ENCODE measurements at places on chromosomes 2 and 18.

GRCh38 chr18:35153609-35154272, 87.1 kb upstream of the ZNF397 start:
- DNase-seq = no peak

DNA sequence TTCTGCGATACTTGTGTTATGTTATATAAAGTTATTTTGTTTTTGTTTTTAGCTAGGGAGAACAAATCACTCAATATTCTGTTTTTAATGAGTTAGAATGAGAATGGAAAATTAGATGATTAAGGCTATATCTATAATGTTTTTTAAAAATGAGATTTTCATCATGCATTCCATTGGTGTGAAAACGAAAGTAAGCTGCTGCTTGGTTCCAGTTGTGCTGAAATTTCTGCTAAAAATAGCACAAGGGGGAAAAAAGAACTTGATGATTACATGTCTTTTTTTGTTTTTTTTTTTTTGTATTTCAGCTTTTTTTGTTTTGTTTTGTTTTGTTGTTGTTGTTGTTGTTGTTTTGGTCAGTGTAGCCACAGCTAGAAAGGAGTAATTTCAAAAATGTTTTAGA, 242.6 kb upstream of the KCNJ3 start:
- DNase-seq = peak; percentile 15

GRCh38 chr2:162123806-162124758, 28.0 kb downstream of the GCG start:
- peak; percentile 54 for DNase-seq

DNA sequence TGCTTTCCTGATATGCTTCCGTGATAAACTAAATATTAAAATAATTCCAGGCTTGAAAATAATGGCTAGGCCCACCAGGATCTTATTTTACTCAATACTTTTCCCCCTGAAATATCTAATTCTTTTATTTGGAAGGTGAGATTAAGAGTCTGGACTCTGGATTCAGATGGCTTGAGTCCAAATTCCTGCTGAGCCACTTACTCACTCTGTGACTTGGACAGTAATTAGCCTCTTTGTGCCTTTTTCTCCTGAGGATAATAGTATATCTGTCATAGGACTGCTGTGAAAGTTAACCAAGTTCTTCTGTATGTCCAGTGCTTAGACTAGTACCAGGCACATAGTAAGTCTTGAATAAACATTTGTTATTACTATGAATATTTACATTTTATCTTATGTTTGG, 127.3 kb upstream of the ERBB4 start:
- DNase-seq = no peak

DNA sequence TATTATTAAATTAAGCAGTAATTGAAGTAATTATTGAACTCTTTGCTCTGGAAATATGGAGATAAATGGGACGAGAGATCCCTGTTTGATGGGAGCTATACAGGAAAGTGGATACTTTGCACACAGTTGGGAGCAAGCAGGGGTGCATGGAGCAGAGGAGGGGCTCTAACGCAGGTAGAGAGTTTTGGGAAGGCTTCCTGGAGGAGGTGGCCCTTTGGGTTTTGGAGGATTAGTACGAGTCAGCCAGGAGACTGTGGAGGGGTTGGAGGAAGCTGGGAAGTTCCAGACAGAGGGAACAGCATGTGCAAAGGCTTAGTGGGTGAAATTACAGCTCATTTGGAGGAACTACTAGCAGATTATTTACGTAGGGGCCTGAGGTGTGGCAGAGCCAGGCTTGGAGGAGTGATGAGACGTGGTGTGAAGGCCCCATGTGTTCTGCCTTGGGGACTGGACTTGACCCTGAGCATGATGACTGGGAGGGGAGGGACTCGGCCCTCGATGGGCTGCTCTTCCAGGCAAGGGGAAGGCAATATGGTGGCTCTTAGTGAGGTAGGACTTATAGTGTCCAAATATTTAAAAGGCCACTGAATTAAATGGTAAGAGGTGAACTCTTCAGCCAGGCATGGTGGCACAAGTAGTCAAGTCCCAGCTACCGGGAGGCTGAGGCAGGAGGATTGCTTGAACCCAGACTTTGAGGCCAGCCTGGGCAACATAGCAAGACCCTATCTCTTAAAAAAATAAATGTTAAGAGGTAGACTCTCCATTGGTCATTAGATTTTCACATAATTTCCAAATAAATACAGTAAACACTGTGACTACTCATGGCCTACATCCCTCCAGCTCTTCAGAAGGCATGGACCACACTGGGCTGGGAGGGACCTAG, 30.2 kb downstream of the GREB1 start:
- no peak for DNase-seq

Data from hindlimb muscle (tissue), 1 donor.